ENCODE measurements at places on chromosomes 13 and 19. TPM values are rescaled to one million over a fixed set of nuclear protein-coding genes. Genes with fewer than 3 reads are reported as not detected.

Gene ZNF492
- not detected for total RNA-seq

DNA sequence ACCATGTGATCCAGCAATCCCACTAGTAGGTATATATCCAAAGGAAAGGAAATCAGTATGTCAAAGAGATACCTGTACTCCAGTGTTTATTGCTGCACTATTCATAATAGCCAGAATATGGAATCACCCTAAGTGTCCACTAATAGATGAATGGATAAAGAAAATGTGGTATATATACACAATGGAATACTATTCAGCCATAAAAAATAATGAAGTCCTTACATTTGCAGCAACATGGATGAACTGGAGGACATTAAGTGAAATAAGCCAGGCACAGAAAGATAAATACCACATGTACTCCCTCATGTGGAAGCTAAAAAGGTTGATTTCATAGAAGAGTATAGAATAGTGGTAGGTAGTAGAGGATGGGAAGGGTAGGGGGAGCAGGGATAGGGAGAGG, 23.5 kb downstream of the BORA start:
- no peak for DNase-seq
- H3K4me1 ChIP-seq: no peaks in the 10 kb centered on the region
- H3K4me3 ChIP-seq: no peak overlapping the region
- H3K36me3 ChIP-seq: peaks cover 58% of the 10 kb centered on the region

DNA sequence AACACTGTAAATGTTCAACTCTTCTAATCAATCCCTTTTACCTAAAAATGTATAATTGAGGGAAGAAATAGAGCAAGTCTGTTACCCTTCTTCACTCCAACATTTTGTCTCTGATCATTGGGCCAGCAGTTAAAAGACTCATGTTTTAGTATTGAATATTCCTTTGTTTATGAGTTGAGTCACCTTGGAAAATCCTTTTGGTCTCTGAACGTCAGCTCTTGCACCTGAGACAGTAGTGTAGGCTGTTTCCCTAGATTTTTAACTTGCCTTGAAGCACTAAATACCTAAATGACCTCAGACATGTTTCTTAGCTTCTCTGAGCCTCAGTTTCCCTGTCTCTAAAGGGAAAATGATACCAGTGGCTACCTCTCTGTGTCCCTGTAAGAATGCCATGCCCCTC, 184.2 kb downstream of the RFC3 start:
- no peaks in the 10 kb centered on the region for H3K4me1 ChIP-seq
- DNase-seq: no peak
- H3K4me3 ChIP-seq: no peak overlapping the region
- no peaks in the 10 kb centered on the region for H3K27me3 ChIP-seq

GRCh38 chr13:112791663-112792440, 102.0 kb downstream of the ATP11A start:
- no peak overlapping the region for H3K27ac ChIP-seq
- no peak overlapping the region for H3K4me3 ChIP-seq
- DNase-seq: no peak
- no peaks in the 10 kb centered on the region for H3K36me3 ChIP-seq

Measured in astrocyte (in vitro differentiated cells and primary cell).